Mesendoderm (in vitro differentiated cells): ENCODE measurements at places on chromosomes 12 and 14.

- peak; percentile 91 for DNase-seq
Observed at GRCh38 chr14:99562856-99563748, 40.9 kb downstream of the CCDC85C start.

DNA sequence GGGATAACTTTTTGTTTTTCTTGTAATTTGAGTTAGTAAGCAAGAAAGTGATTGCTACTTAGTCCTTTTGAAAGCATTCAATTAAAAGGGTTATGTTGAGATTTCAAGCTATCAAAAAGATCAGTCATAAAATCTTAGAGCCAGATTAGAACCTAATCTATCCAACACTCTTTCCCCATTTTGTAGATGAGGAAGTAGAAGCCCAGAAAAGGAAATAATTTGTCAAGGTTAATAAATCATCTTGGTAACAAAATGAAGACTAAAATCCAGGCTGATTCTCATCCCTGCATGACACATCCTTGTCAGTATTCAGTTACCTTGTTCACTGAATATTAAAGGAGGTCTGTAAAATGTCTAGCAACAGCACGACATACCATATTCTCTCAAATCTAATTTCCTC, 26.5 kb downstream of the PPP1R13B start:
- DNase-seq, result no peak

DNA sequence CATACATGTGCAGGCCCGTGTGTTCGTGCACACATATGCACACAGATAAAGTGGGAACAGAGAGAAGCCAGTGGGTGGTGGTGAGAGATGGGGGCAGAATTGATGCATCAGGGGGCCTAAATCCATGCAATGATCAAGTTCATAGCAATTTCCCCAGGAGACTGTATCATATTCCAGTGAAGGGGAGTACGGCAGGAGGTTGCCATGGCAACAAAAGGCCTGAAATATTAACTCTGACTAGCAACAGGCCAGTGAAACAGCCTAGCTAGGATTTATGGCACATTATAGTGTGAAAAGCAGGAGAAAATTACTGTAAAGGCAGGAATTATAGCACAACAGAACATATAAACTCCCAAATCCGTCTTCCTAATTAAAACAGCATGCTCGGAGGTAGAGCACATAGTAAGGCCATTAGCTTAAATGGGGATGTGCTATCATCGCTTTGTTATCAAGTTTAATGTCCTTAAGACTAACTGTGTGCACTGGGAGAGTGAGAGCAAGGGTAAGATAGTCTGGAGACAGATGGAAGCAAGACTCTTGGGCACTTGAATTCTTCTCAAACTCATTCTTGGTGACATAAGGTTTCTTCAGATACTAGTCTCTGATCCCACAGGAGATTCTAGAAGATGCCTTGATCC, 806.3 kb downstream of the DIO2 start:
- DNase-seq, result no peak

GRCh38 chr12:122965851-122966742, at the start of gene ABCB9:
ABCB9 (minus strand) TSS chr12:122966463; CDS start chr12:122960235, 6,228 bp downstream.
- peak; percentile 96 for DNase-seq

DNA sequence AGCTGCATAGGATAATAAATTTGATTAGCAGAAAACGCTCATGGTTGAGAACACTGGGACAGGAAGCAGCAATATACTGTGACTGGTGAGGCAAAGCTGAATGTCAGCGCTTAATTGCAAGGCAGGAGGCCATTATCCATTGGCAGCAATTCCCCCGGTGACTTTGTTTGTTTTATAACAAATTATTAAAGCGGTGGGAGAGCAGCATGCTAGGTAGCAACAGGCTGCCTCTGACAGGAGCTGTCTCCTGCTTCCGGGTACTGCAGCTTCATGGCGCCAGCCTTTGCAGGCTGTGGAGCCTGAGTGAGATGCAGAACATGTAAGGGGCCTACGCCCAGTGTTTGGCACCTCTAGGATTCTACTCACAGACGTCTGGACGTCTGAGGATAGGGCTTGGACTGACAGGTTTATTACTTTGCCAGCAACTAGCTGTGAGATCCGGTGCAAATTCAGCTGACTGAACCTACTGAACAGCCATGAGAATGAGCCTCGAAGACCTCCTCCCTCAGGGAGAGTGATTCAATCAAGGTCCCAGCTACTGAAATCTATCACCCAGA, 82.1 kb upstream of the SSTR1 start:
- no peak for DNase-seq

GRCh38 chr12:15165012-15165659, 56.1 kb downstream of the RERG start:
- DNase-seq, result peak; percentile 66

GRCh38 chr12:6818222-6818621, 3.4 kb upstream of the GPR162 start:
- DNase-seq, result peak; percentile 43

GRCh38 chr14:52267501-52268278, at the start of gene PTGDR:
PTGDR (plus strand) TSS chr14:52267698; CDS start chr14:52267815, 117 bp downstream.
- peak; percentile 57 for DNase-seq

- DNase-seq, result no peak
Observed at GRCh38 chr12:89067421-89068187, 284.7 kb downstream of the DUSP6 start.

DNA sequence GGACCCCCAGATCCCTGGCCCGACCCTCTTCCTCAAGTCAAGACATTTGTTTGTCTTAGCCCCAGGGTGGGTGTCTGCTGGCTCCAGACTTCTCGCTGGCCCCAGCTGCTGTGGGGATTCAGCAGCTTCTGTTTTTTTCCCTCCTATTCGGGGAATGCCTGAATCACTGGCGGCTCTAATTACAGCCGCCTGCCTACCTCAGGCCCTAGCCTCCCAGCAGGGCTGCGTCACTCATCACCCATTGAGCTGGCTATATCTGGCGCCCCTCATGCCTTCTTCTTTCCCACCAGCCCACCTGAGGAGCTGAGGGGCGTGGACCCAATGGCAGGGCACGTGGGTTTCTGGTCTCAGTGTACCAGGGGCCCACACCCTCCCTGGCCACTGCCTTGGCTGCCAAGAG, 10.1 kb downstream of the KRT80 start:
- DNase-seq, result peak; percentile 88

DNA sequence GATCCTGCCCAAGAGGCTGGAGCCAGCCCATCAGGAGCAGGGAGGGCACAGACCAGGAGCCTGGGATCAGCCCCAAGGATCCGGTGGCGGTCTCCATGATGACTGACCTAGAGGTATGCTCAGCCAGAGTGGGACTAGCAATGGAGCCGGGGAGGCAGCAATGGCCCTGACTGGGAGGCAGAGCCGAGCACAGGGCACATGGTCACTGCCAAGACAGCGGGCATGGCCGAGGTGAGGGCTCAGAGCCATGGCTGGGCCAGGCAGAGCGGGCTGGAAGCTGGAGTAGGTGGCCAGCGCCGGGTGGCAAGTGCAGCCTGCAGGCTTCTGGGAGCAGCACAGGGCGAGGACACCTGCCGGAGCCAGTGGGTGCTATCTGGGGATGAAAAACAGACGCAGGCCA, 259.3 kb downstream of the BCL11B start:
- DNase-seq, result no peak

GRCh38 chr12:67039995-67040860, 228.9 kb upstream of the CAND1 start:
- DNase-seq, result no peak

DNA sequence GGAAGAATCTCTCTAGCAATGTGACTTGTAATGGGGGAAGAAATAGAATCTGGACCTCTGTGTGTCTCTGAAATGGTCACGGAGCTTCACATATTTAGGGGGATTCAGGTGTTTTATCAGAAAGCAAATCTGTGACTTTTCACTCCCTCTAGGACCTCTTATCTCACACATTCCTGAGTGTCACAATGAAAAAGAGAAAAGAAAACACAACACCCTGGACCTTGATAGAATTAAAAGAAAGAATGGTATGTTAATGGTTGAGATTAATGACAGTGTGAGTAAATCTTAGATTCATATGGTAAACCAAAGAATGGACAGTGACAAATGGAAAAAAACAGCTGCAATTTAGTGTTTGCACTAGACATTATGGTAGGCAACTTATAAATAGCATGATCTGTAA, 68.5 kb downstream of the PKP2 start:
- peak; percentile 70 for DNase-seq

DNA sequence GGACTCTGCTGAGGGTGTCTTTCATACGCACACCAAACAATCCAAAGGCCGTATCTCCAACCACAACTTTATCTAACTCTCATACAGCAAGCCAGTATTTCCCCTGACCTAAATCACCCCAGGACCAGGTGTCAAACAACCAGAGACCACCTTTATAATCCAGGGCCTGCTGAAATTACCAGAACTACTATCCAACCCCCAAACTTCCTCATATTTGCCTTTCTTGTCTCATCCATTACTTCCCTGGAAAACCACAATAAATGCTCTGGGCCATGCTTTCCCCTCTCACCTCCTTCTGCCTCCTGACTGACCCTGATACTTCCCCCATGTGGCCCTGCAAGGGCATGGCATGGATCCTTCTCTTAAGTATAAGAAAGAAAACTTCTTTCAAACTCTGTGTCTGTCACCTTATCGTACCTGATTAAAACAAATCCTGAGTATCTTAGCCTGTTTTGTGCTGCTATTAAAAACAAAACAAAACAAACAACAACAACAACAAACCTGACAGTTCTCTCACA, 44.7 kb upstream of the CRACR2A start:
- DNase-seq, result peak; percentile 26

GRCh38 chr12:110245369-110245772, 35.7 kb upstream of the ATP2A2 start:
- DNase-seq, result peak; percentile 66

DNA sequence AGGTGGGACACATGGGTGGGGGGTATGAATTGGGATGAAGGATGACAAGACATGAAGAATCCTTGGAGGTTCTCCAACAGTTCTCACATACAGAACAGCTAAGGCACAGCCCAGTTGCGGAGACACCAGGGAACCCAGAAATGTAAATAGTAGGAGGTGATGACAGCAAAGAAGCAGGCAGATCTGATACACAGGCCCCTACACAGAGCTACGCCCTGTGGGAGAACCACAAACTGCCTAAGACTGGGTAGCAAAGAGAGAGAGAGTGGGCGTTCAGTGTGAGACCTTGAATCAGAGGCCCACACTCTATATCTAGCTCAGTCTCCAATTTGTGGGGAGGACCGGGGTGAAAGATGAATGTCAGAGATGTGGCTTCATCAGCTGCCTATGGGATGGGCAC, 9.5 kb upstream of the NUMB start:
- DNase-seq, result no peak

DNA sequence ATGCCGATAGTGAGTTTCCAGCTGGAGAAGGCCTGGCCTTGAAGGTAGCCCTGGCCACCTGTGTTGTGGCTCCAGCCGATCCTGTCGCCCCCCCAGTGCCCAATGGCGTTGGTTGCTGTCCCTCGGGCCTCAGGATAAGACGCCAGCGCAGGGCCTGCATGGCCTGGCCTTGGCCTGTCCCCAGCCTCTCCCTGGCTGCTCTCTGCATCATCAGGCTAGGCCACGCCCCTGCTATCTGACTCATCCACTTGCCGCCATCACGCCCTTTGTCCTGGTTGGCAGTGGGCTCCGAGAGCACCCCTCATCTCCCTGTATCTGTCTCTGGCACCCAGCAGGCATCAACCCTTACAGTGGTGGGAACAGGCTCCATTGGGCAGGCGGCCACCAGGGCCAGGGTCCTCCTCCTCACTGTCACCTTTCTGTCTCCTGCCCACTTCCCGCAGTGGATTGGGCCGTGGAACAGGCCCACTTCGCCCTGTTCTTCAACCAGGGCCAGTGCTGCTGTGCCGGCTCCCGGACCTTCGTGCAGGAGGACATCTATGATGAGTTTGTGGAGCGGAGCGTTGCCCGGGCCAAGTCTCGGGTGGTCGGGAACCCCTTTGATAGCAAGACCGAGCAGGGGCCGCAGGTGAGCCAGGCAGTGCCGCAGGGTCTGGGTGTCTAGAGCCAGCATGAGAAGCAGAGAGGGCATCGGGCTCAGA, 25.6 kb downstream of the ALDH2 start:
- no peak for DNase-seq

DNA sequence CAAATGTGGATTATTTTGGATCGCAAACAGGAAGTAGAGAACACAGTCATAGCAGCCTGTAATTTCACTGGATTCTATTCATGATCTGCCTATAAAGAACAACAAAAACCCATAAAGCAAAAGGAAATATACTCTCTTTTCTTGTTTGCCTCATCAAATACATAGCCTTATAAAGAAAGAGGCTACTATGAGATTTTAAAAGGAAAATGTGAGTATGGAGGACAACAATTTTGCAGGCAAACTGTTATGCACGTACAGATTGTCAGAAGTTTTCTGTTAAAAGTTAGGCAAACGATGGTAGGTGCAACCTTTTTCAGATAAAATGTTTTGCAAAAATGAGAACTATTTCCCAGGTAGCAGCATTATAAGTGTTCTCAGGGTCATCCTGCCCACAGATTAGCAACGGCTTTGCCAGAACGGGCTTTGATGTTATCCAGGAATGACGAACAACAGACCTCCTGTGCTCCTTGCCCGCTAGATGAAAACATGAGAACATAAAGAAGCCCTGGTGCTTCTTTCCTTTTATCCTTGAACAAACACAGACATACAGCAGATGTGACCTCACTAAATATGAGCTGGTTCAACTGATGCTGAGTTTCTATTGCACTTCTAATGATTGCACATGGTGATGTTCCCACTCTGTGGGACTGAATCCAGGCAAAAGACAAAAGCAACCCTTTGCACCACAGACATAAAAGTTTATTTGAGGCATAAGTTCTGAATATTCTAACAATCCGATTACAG, 88.1 kb downstream of the ITPR2 start:
- no peak for DNase-seq

DNA sequence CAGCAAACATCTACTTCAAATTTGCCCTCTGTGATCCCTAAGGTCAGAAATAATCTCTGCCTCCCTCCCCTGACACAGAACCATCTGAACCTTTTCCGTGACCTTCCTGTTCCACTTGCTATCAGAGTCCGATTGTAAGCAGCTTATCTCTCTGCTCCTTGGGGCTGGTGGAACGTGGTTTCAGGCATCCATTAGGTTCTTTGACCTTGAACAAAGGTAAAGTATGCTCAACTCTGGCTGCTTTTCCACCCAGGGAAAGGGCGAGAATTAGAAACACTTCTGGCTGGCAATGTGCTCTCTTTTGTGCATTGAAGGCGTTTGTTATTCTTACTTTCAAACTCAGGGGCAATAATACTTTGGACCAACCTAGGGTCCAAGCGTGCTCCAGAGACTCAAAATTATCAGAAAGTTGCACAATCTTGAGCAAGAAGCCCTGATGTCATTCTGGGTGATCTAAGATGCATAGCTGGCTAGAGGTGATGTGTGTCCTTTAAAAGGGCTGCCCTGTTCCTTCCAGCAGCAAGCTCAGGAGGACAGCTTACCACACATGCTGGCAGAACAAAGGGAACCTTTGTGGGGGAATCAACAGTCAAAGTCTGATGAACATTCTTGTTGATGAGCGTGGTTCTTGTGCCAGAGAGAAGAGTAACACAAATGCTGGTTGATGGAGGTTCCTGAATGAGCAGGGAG, 29.8 kb downstream of the ADGRD1 start:
- DNase-seq, result no peak
